ENCODE measurements at places on chromosomes 7 and 10.
A peak's percentile ranks its signal among the peaks of the same experiment; 100 is the strongest.

GRCh38 chr10:34262985-34263384, 552.1 kb downstream of the PARD3 start:
- DNase-seq: no peak

DNA sequence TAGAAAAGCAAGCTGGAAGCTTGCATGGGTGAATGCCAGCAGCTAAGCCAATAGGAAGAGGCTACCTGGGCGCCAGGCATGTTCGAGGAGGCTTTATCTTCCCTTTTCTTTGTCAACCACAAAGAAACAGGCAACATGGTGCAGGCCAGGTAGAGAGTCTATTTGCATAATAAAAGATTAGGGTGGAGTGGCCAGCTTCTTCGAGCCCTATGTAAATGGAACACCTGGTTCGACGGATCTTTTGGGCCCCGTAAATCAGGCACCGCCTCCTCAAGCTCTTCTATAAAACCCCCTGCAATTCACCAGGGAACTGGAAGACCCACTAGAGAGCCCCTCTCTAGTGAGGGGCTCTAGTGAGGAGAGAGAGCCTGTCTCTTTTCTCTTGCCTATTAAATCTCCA, 1106.2 kb upstream of the CELF2 start:
- no peak for DNase-seq

DNA sequence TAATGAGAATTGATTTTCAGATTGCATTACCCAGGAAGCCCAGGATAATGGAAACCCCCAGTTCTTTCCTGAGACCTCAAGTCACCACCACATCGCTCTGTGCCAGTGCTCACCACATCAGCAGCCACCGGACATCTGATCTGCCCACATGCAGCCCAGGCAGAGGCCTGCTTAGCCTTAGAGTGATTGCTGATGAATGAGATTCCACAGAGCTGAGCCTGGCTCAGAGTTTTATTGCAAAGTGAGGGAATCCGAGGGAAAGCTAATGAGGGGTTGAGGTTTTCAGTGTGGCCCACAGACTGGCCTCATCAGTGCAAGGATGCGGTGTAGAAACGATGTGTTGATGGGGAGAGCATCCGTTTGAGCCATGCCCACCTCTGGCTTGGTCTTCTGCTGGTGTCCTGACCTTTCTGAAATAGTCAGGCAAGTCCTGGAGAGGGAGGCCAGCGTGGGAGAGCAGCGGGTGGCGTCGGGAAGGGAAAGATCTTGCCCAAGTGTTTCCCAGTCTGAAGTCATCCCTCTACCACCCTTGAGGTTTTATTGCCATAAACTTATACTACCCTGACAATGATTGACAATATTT, 120.3 kb downstream of the ITIH5 start:
- DNase-seq: no peak

GRCh38 chr10:59060852-59061251, 115.6 kb upstream of the PHYHIPL start:
- no peak for DNase-seq

DNA sequence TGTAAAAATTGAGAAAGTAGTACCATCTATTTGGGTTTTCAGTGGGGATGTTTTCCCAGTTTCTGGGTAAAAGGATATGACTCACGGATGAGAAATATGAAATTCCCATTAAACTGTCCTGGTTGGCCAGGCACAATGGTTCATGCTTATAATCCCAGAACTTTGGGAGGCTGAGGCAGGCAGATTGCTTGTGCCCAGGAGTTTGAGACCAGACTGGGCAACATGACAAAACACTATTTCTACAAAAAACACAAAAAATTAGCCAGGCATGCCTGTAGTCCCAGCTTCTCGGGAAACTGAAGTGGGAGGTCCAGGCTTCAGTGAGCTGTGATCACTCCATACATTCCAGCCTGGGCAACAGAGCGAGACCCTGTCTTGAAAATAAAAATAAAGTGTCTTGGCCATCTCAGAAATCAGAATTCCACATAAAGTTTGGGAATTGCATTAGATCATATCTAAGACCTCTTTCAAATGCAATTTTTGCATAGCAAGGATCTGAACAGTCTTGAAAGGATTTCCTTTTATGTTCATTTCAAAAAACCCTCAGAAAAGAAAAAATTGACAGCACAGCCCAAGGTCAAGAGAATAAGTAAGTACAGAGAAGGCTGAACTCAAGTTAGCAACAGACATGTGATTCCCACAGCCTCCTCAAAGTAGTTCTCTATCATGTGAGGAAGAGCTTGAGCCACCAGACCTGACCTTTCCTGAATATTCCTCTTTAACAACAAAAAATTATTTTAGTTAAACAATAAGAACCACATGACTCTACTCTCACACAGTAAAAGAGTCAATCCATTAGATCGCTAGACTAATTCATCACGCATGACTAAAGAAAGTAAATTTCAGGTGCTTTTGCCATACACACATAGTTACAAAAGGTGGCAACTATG, 141.5 kb upstream of the CAV2 start:
- DNase-seq: no peak

GRCh38 chr10:86366033-86366901, at the start of gene GRID1:
TSS of gene GRID1 (minus strand) at chr10:86366795.
- peak; percentile 47 for DNase-seq

DNA sequence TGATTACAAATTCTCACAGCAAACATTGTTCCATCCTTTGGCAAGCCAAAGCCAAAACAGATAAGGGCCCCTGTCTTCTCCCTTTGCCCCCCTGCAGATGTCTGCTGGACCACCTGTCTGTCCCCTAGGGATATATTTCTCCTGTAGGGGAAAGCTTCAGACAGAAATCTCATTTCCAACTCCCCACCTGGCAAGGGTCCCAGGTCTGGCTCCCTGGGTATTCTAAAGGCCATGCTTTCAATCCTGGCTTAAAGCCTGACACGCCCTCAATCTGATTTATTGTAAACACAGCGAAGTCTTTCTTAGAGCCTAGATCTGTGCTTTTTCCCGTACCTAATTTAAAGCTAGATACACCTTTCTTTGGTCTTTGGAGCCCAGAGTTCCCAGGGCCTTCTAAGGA, 66.1 kb downstream of the KCNMA1 start:
- no peak for DNase-seq

GRCh38 chr7:31122649-31123058, 70.5 kb downstream of the ADCYAP1R1 start:
- peak; percentile 45 for DNase-seq

All from MM.1S (cell line).